ENCODE measurements at places on chromosomes 1 and 21.

DNA sequence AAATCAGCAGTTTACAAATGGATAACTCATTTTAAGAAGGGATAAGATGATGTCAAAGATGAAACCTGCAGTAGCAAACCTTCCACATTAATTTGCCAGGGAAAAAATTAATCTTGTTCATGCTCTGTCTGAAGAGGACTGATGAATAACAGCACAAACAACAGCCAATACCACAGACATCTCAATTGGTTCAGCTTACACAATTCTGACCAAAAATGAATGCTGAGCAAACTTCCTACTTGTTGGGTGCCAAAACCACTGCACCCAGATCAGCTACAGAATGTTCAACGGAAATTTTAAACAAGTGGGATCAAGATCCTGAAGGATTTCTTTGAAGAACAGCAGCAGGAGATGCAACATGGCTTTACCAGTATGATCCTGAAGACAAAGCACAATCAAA is 98.3 kb downstream of the COQ8A start:
- no peak for DNase-seq

GRCh38 chr1:200075938-200076546 is 48.5 kb downstream of the NR5A2 start:
- no peak for DNase-seq

DNA sequence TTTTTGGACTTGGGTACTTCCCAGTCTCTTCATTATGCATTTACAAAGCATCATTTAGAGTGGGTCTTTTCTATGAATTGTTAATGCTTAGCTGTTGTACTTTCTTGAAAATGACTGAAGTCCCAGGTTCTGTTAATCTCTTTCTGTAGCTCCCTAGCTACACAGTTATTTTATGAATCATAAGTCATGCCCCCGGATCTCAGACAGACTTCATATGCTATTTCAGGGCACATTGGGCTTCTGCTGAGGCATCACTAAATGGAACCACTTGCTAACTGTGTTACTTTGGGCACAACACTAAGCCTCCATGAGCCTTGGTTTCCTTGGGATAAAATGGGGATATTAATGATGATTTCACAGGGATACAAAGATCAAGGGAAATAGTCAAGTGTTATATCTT is 55.5 kb upstream of the RBM15 start:
- no peak for DNase-seq

GRCh38 chr21:14591882-14592281 is 45.8 kb upstream of the SAMSN1 start:
- no peak for DNase-seq

GRCh38 chr1:84271441-84272151 is 29.9 kb upstream of the SAMD13 start:
- DNase-seq: peak; percentile 35

GRCh38 chr1:110487726-110488125 is 31.2 kb downstream of the KCNA10 start:
- DNase-seq: no peak

DNA sequence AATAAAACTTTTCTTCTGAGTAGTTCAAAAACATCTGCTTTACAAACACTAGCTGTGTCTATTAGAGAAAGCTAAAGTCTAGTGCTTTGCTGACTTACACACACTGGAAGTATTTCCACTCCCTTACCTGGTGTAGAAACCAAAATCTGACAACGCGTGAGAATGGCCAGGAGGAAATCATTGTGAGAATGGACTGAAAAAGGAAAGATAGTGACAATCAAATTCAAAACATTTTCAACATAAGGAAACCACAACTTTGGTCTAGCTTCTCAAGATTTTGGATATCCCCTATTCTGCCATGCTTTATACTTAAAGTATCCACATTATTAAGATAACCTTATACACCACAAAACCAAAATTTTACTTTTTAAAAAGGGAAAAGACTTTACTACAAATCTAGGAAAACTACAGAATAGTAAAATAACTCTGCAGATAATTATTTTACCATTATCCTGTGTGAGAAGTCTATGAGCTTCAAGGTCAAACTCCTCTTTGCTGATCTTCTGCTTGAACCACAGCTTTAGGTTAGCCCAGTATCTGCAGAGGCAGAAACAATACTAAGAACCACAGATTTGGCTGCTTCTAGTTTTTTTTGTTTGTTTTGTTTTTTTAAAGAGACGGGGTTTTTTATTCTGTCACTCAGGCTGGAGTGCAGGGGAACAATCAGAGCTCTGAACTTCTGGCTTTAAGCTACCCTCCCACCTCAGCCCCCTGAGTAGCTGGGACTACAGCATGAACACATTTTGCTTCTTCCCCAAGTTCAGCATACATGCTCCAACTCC is 6.6 kb downstream of the TADA1 start:
- DNase-seq: no peak
